ENCODE measurements at places on chromosomes 1 and 21.

- DNase-seq, result no peak
These were observed 61.4 kb downstream of the CD247 start for GRCh38 chr1:167456926-167457325.

DNA sequence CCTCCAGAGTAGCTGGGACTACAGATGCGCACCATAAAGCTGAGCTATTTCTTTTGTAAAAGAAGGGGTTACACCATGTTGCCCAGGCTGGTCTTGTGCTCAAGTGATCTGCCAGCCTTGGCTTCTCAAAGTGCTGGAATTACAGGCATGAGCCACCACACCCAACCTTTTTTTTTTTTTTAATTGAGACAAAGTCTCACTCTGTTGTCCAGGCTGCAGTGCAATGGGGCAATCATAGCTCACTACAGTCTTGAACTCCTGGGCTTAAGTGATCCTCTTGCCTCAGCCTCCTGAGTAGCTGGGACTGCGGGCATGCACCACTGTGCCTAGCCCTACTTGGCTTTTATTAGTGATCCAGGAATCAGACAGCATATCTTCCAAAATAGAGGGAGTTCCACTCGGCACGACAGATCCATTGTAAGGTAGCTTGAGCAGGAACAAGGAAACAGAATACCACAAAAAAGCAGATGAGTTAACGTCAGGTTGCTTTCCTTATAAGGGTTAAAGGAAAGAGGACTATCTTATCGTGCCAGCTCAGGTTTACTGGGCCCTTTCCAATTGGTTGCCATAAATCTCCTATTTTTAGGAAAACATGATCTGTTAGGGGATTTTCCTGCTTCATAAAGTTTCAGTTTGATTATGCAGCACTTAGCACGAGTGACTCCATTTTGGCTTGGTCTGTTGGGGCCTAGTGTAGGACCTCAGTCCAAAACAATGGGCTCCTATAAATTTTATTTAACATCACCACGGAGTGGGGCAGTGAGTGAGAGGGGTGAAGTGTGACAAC, 45.2 kb downstream of the NENF start:
- DNase-seq, result no peak

GRCh38 chr1:216055004-216055403, 368.2 kb downstream of the USH2A start:
- DNase-seq, result no peak

DNA sequence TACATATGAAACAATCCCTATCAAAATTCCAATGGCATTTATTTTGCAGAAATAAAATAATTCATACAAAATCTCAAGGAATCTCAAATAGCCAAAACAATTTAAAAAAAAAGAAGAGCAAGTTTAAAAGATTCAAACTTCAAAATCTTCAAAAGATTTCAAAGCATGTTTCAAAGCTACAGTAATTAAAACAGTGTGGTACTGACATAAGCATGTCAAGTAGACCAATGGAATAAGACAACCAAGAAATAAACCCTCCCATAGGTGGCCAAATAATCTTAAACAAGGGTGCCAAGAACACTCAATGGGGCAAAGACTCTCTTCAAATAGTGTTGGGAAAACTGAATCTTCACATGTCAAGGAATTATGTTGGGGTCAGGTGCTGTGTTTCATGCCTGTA, 28.0 kb upstream of the UCK2 start:
- no peak for DNase-seq

DNA sequence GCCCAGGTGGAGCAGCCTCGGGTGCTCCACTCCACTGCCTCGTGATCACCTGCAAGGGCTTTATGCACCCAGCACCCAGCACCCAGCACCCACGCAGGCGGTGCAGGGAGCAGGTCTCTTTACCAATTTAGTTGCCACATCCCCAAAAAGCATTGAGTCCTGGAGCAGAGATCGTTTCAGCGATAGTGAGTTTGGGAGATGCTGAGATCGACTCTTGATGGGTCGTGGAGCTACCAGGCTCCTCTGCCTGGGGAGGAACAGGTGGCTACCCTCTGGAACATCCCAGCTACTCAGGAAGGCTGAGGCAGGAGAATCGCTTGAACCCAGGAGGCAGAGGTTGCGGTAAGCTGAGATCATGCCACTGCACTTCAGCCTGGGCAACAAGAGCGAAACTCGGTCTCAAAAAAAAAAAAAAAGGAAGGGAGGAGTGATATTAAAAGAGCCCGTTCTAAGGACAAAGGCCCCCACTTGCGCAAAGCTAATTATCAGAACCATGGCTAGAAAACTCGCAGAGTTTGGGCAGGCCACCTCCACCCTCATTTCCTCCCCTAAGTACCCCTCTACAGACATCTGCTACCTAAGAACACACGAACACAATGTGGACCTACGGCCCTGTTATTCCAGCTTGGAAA, 106.5 kb upstream of the SLC45A1 start:
- DNase-seq, result no peak

GRCh38 chr1:183105449-183105848, 80.6 kb upstream of the LAMC2 start:
- no peak for DNase-seq

- no peak for DNase-seq
These were observed 10.6 kb downstream of the MROH7 start for GRCh38 chr1:54652168-54652567.

DNA sequence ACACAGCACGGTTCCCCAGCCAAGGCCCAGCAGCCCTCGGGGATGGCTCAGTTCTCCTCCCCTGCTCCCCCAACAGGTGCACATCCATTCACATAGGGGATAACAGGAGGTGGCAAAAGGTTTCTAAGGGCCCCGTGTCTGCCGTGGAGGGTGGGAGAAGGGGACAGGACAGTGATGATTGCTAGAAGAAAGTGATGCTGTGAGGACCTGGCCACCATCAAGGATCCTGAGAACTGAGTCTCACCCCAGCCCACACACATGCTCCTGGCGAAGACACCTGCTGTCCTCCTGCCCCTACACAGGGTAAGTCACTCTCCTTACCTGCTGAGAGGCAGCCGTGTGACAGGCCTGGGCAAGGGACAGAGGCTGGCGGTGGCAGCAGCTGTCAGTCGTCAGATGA, 54.5 kb downstream of the GNG4 start:
- DNase-seq, result no peak

- no peak for DNase-seq
These were observed 157.6 kb upstream of the SOD1 start for GRCh38 chr21:31501926-31502325.

DNA sequence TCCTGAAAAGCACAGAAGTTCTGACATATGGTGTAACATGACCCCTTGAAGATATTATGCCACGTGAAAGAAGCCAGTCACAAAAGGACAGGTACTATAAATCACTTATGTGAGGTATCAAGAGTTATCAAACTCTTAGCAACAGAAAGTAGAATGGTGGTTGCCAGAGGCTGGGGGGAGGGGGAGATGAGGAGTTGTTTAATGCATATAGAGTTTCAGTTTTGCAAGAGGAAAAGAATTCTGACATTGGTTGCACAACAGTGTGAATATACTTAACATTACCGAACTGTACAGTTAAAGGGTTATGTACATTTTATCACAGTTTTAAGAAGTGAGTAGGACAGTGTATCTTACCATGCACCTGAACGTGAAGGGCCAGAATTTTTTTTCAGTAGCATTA, 80.0 kb downstream of the USP25 start:
- no peak for DNase-seq

- DNase-seq, result no peak
These were observed 780.2 kb upstream of the ADGRL2 start for GRCh38 chr1:81020506-81020905.

DNA sequence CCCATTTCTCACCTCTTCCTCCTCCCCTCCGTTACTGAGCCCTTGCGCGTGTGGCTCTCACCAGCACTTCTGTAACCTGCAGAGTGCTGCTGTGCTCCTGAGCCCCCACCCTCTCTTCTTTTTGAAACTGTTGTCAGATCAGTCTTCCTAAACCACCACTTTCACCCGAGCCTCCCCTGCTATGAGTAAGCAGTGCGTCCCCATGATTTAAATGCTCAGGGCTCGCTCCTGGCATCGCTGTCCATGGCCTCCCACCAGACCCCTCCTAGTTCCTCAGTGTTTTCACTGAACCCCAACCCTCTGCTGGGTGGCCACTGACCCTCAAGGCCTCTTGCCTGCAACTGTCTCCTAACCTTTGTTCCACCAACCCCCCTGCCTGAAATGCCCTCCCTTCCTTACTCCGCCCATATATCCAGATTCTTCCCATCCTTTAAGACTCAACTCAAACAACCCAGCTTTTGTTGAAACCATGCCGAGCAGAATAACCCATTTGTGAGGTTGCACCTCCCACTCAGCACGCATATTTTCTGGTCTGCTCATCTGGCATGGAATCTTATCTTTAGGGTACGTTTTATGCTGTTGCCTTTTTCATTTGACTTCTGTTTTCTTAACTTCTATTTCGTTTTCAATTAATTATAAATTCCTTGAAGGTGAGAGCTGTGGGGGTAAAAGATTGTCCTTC, 64.5 kb upstream of the FAM3B start:
- DNase-seq, result no peak

DNA sequence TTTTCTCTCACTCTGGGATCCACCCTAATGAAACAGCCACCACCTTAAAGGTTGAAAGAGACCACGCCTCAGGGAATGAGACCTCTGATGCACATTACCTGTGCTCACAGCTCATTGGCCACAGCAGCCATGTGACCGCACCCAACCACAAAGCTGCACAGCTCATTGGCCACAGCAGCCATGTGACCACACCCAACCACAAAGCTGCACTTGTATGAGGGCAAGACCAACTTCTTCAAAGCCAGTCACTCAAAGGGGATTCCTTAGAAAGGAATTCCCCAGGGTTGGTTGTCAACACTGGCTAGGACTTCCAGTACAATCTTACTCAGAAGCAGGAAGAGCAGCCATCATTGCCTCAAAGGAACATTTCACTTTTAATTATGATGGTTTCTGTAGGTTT, 43.6 kb upstream of the PDE9A start:
- DNase-seq, result no peak
